ENCODE measurements at places on chromosomes 11 and 22. TPM values are rescaled to one million over a fixed set of nuclear protein-coding genes. Genes with fewer than 3 reads are reported as not detected.

The TEX54 gene
- total RNA-seq: not detected

DNA sequence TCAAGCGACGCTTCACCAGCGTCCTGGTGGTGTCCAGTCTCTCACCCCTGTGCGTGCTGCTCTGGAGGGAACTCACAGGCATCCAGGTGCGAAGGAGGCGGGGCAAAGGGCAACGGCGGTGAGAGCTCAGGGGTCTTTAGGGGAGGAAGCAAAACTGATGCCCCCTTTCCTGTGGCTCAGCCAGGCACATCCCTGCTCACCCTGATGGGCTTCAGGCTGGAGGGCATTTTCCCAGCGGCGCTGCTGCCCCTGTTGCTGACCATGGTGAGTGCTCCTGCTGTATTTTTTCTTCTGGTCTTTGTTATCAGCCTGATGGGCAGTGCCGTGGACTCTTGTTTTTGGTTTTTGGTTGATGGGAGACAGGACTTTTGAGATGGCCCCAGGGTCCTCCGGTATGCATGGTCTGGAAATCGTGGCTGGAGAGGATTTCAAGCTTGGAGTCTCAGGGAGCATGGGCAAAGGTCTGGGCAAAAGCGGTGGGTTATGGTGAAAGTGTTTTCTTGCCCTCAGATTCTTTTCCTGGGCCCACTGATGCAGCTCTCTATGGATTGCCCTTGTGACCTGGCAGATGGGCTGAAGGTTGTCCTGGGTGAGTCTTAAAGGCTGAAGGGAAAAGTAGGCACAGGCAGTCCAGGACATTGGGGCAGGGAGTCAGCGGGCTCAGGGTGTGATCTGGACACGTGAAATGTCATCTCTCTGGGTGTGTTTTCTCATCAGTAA, 695 bp downstream of the RCE1 start:
- H3K4me3 ChIP-seq: peak overlapping the region; percentile 86
- no peak for DNase-seq
- no peaks in the 10 kb centered on the region for H3K27me3 ChIP-seq
- peaks cover 34% of the 10 kb centered on the region for H3K36me3 ChIP-seq

GRCh38 chr22:20064140-20064480, 15.9 kb upstream of the DGCR8 start:
- H3K36me3 ChIP-seq: peaks cover 53% of the 10 kb centered on the region
- no peak for DNase-seq

- H3K4me3 ChIP-seq: no peak overlapping the region
- no peaks in the 10 kb centered on the region for H3K36me3 ChIP-seq
- no peak for DNase-seq
- H3K4me1 ChIP-seq: no peaks in the 10 kb centered on the region
- no peaks in the 10 kb centered on the region for H3K27me3 ChIP-seq
Measured at GRCh38 chr11:80782135-80782885, 1341.5 kb upstream of the TENM4 start.

DNA sequence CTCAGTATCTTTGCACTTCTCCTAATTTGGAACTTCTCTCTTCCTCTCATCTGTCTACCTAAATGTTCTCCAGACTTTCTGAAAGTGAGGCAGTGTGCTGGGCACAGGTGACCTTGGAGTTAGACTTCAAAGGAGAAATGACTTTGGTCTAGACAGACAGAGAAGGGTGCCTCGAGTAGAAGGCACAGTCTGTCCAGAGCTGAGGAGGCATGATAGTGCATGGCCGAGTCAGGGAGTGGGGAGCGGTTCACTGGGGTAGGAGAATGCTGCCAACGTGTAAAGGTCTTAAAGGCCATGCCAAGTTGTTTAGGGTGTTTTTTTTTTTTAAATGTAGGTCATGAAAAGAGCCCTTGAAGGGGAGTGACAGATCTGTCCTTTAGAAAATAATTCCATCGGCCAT, 17.3 kb upstream of the ZBTB16 start:
- H3K36me3 ChIP-seq: no peaks in the 10 kb centered on the region
- H3K4me1 ChIP-seq: peaks cover 2% of the 10 kb centered on the region
- DNase-seq: no peak
- H3K4me3 ChIP-seq: no peak overlapping the region
- no peaks in the 10 kb centered on the region for H3K27me3 ChIP-seq

GRCh38 chr11:117917591-117918151, 11.5 kb downstream of the TMPRSS13 start:
- H3K4me1 ChIP-seq: peaks cover 3% of the 10 kb centered on the region
- no peak for DNase-seq
- H3K4me3 ChIP-seq: no peak overlapping the region
- H3K27ac ChIP-seq: no peak overlapping the region

GRCh38 chr22:19285831-19286230, 5.7 kb downstream of the CLTCL1 start:
- no peak overlapping the region for H3K4me3 ChIP-seq
- no peaks in the 10 kb centered on the region for H3K27me3 ChIP-seq
- H3K36me3 ChIP-seq: no peaks in the 10 kb centered on the region
- peaks cover 7% of the 10 kb centered on the region for H3K4me1 ChIP-seq
- DNase-seq: no peak
- peak overlapping the region; percentile 34 for H3K27ac ChIP-seq

Data from upper lobe of left lung (tissue), 6 donors.